ENCODE measurements at places on chromosomes 4 and X.
A peak's percentile ranks its signal among the peaks of the same experiment; 100 is the strongest.

DNA sequence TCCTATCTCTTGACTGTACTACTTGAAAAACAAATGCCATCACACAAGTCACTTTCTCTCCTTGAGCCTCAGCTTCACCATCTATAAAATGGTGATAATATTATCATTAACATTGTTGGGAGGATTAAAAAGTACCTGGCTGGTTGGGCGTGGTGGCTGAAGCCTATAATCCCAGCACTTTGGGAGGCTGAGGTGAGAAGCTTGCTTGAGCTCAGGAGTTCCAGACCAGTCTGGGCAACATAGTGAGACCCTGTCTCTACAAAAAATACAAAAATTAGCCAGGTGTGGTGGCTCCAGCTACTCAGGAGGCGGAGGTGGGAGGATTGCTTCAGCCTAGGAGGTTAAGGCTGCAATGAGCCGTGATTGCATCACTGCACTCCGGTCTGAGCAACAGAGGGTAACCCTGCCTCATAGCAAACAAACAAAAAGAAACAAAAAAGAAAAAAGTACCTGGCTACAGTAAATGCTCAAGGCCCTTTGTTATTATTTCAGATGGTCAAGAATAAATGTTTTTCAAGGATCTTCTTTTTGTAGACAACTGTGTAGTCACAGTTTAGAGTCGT, 120.3 kb downstream of the CHRNA9 start:
- DNase-seq: no peak

DNA sequence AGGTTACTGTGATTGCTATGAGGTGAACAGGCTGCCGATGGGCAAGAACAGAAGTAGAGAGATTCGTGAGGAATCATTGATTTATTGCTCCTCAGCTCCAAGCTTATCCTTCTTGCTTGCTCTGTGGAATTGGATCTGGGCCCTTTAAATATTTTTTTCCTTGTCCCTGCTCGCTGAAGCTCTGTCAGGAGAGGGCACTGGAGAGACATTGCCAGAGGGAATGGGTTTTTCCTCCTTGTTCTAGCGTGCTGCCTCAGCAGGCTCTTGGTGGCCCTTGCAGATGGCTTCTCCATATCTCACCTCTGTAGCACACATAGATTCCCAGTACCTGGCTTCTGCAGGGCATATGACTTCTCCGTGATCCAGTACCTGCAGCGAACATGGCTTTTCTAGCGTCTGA, 67.4 kb downstream of the CNGA2 start:
- no peak for DNase-seq

DNA sequence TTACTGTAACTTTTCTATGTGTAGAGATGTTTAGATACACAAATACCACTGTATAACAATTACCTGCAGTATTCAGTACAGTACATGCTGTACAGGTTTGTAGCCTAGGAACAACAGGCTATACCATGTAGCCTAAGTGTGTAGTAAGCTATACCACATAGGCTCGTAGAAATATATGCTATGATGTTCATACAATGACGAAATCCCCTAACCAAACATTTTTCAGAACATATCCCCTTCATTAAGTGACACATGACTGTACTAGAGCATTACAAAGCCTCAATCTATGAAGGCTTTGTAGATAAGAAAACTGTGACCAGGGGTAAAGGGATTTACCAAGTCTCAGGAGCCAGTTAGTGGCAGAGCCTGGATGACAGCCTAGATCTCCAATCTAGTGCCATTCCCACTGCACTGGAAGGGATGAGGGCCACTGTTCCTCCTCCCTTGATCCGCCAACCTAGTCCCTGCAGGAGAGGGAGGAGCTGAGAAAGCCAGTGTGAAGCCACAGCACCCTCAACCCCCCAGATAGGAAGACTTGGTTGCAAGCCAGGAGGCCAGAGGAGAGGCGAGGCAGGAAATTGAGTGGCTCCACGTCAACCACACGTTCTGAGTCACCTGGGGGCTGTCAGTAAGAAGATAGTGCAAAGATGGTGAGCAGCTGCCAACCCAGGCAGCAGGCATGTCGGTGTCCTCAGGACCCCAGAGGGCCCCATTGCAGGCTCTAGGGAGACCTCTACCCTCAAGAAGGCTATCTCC, 227.7 kb downstream of the BCOR start:
- peak; percentile 76 for DNase-seq

GRCh38 chrX:29824176-29824906, 391.0 kb upstream of the MAGEB2 start:
- DNase-seq: no peak

DNA sequence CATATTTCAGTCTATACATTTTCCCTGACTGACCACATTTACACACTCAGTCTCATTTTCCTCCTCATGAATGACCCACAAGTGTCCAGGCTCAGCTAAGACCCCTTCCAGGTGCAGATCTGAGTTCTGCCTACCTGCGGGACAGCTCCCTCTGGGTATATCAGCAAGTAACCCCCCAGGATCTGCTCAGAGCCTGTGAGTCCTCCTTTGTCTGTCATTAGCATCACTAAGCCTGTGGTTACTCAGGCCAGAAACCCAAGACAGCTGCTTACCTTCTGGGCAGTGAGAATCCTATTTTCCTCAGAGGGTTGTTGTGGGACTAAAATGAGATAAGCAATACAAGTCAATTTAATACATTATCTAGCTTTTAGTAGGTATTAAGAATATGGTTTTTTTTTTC, 487.6 kb upstream of the BOD1L1 start:
- DNase-seq: no peak

DNA sequence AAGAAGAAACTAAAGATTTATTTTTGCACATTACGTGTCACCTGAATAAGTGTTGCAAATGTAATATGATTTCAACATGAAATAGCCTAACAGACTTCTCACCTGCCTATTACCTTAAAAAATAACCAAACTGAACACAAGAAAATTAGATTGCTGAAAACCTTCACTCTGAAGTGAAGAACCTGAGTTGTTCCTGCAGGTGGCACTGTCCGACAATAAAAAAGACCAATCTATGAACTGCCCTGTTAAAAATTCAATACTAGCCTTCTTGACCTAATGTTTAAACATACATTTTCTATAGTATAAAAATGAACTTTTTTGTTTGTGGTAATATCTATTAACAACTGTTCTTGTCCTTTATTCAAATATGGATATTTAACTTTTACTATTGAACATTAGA, 69.2 kb upstream of the PNPLA4 start:
- no peak for DNase-seq
